Nephron progenitor cell (in vitro differentiated cells): ENCODE measurements at places on chromosomes 13 and 19.

GRCh38 chr13:112567161-112567862 is 20.6 kb downstream of the TUBGCP3 start:
- H3K36me3 ChIP-seq: peaks cover 82% of the 10 kb centered on the region
- H3K27ac ChIP-seq: no peak overlapping the region
- peaks cover 27% of the 10 kb centered on the region for H3K4me1 ChIP-seq
- DNase-seq: no peak

DNA sequence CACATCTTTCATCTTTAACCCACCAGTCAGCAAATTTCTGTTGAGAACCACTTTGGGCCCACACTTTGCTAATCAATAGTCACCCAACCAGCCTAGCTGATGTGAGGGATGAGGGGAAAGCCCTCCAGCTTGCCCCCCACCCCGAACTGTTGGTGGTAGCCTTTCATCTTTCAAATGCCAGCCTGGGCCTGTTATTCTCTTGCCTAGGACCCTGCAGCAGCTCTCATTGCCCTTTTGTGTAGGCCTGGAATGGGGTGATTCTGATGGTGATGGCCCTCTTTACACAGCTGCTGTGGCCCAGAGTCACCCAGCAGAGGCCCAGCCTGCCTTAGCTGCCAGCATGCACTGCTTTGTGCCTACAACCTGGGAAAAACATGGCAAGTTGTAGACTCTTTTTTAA is 294.5 kb downstream of the SLC7A1 start:
- H3K36me3 ChIP-seq: no peaks in the 10 kb centered on the region
- DNase-seq: no peak
- peaks cover 8% of the 10 kb centered on the region for H3K27me3 ChIP-seq

DNA sequence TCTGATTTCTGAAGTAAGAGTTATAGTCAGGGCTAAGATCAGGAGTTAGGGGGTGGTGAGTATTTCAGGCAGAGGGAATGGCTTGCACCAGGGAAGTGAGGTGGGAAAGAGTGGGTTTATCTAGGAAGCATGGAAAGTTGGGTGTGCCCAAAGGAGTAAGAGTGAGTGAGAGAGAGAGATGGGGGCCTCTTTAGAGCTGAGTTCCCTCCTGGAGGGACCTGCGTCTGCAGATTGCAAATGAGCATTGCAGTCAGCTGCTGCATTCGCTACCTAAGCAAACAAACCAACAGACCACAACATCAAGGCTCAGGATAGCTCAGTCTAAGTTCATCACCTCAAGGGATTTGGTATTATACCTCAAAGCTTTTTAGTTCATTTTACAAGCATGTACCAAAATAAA is 405.8 kb downstream of the FGF9 start:
- no peaks in the 10 kb centered on the region for H3K36me3 ChIP-seq
- H3K4me1 ChIP-seq: peaks cover 45% of the 10 kb centered on the region
- peaks cover 6% of the 10 kb centered on the region for H3K27me3 ChIP-seq
- DNase-seq: no peak
- no peak overlapping the region for H3K4me3 ChIP-seq

GRCh38 chr13:88369866-88370265 is 698.7 kb downstream of the SLITRK5 start:
- no peak for DNase-seq
- H3K4me1 ChIP-seq: no peaks in the 10 kb centered on the region
- H3K27ac ChIP-seq: no peak overlapping the region
- H3K27me3 ChIP-seq: no peaks in the 10 kb centered on the region
- H3K4me3 ChIP-seq: no peak overlapping the region

DNA sequence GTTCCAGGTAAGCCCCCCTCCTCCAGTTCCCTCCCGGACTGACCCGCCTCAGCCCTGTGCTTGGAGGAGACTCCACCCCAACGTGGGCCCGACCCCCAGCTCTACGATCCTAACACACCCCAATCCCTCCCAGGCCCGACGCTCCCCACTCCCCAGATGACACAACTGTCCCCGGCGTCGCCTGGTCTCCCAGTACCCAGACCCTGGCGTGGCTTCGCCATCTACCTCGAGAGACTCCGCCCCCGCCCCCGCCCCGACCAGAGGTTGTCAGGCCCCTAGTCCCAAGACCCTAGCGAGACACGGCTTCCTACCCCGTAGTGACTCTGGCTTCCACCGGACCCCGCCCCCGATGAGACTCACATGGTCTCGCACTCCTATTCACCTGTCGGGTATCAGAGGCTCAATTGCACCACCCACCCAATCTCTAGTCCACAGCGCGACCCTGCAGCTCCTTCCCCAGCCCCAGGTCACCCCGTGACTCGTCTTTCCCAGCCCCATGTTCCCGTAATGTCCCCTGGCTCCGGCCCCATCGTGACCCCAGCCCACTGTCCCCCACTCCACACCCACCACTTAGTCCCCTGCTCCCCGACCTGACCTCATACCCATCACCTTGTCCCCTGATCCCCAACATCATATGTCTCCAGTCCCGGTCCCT is 2.9 kb downstream of the CD37 start:
- H3K4me3 ChIP-seq: peak overlapping the region; percentile 76
- H3K36me3 ChIP-seq: peaks cover 40% of the 10 kb centered on the region
- H3K27me3 ChIP-seq: peaks cover 15% of the 10 kb centered on the region
- H3K27ac ChIP-seq: no peak overlapping the region
- DNase-seq: peak; percentile 49
- peaks cover 65% of the 10 kb centered on the region for H3K4me1 ChIP-seq

- H3K27me3 ChIP-seq: peaks cover 12% of the 10 kb centered on the region
- DNase-seq: no peak
- H3K36me3 ChIP-seq: no peaks in the 10 kb centered on the region
- no peak overlapping the region for H3K4me3 ChIP-seq
- H3K4me1 ChIP-seq: peaks cover 18% of the 10 kb centered on the region
Observed at GRCh38 chr19:45809643-45810159, 5.4 kb downstream of the RSPH6A start.

GRCh38 chr13:42007844-42008243 is 40.6 kb upstream of the DGKH start:
- no peak overlapping the region for H3K27ac ChIP-seq
- peaks cover 6% of the 10 kb centered on the region for H3K4me1 ChIP-seq
- H3K4me3 ChIP-seq: no peak overlapping the region
- H3K27me3 ChIP-seq: no peaks in the 10 kb centered on the region
- no peak for DNase-seq

DNA sequence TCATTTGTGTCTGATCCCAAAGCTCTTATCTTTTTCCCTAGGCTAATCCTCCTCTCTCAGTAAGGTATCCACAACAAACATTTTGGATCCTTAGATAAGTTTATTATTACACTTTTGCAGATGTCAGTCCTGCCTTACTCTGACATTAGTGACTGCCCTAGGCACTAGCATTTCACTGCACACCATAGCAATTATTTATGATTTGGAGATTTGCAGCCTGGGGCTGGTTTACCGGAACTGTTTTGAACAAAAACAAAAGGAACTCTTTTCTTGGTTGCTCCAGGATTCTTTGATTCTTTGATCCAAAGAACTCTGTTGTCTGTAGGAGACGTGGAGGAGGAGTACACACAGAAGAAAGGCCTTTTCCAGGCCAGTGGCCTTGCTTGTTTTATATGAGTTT is 80.4 kb downstream of the EDNRB start:
- no peak for DNase-seq
- H3K4me1 ChIP-seq: no peaks in the 10 kb centered on the region
- no peak overlapping the region for H3K27ac ChIP-seq

GRCh38 chr13:79459906-79460305 is 21.0 kb upstream of the NDFIP2 start:
- H3K4me1 ChIP-seq: peaks cover 20% of the 10 kb centered on the region
- H3K36me3 ChIP-seq: no peaks in the 10 kb centered on the region
- DNase-seq: no peak
- H3K4me3 ChIP-seq: no peak overlapping the region
- peak overlapping the region; percentile 70 for H3K27ac ChIP-seq
- H3K27me3 ChIP-seq: no peaks in the 10 kb centered on the region

DNA sequence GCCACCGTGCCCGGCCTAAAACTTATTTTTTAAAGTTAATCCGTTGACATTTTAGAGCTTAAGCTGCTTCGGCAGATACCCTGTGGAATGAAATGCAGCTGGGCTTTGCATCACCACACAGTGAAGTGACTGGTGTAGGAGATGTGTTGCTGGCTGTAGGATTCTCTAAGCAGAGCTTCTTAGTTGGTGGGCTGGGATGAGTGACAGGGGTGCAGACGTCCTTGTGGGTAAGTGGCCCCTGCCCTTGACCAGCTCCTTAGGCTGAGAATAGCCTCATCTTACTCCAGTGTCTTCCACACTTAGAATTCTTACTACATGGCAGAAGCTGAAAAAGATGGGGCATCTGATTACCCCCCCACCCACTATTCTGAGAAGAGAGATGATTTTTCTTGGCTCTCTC is 11.6 kb downstream of the GATAD2A start:
- H3K27ac ChIP-seq: peak overlapping the region; percentile 86
- peaks cover 43% of the 10 kb centered on the region for H3K4me1 ChIP-seq
- no peak for DNase-seq
- no peak overlapping the region for H3K4me3 ChIP-seq
- H3K36me3 ChIP-seq: peaks cover 52% of the 10 kb centered on the region

- no peak for DNase-seq
- H3K27ac ChIP-seq: no peak overlapping the region
- H3K36me3 ChIP-seq: no peaks in the 10 kb centered on the region
- H3K4me3 ChIP-seq: no peak overlapping the region
- peaks cover 5% of the 10 kb centered on the region for H3K27me3 ChIP-seq
Observed at GRCh38 chr13:47837104-47837880, 163.8 kb downstream of the SUCLA2 start.

- H3K4me3 ChIP-seq: no peak overlapping the region
- no peak for DNase-seq
- H3K27me3 ChIP-seq: peaks cover 75% of the 10 kb centered on the region
- no peaks in the 10 kb centered on the region for H3K36me3 ChIP-seq
- H3K27ac ChIP-seq: no peak overlapping the region
Observed at GRCh38 chr19:16335226-16335625, 10.6 kb downstream of the KLF2 start.

- H3K36me3 ChIP-seq: no peaks in the 10 kb centered on the region
- no peak for DNase-seq
- peaks cover 29% of the 10 kb centered on the region for H3K27me3 ChIP-seq
- peaks cover 43% of the 10 kb centered on the region for H3K4me1 ChIP-seq
- peak within 1 kb of the TSS; percentile 58 for H3K4me3 ChIP-seq
- H3K27ac ChIP-seq: peak within 1 kb of the TSS; percentile 33
Observed at GRCh38 chr19:45322744-45323281, at the start of gene CKM. Gene CKM (minus strand): TSS chr19:45322875. CDS start chr19:45319713, 3,162 bp downstream.

DNA sequence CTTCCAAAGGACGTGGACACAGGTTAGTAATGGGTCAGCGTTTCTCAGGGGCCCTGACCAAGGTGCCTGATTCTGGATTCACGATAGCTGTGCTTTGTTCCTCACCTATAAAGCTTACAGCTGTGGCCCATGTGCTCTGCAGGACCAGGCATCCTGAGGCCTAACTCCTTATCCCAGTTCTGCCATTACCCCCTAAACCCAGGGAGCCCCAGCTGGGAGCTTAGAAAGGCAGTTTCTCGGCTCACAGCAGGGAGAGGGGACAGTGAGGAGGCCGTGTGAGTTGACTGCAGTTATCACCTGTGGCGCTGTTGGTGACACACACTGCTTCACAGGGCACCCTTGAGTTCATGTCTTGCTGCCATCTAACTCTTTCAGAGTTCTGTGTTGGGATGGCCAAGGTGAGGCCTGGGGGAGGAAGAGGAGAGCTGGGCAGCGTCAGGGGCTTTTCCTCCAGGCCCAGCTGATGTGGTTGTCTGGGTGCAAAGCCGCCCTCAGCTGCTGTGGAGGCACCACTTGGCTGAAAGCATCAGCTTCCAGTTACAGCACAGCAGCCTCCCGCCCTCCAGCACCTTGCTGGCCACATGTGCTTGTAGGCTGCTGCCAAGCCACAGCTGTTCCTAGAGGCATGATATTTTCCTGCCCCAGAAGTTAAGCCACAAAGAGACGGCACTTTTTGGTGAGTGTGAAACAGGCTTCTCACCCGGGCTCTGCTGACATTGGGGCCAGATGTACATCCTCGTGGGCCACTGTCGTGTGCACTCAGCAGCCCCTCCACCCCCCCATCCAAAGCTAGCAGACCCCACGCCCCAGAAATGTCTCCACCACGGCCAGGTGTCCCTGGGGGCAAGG is 99.6 kb upstream of the MCF2L start:
- H3K27me3 ChIP-seq: peaks cover 4% of the 10 kb centered on the region
- no peak overlapping the region for H3K4me3 ChIP-seq
- H3K36me3 ChIP-seq: peaks cover 62% of the 10 kb centered on the region
- no peak overlapping the region for H3K27ac ChIP-seq
- peaks cover 28% of the 10 kb centered on the region for H3K4me1 ChIP-seq

DNA sequence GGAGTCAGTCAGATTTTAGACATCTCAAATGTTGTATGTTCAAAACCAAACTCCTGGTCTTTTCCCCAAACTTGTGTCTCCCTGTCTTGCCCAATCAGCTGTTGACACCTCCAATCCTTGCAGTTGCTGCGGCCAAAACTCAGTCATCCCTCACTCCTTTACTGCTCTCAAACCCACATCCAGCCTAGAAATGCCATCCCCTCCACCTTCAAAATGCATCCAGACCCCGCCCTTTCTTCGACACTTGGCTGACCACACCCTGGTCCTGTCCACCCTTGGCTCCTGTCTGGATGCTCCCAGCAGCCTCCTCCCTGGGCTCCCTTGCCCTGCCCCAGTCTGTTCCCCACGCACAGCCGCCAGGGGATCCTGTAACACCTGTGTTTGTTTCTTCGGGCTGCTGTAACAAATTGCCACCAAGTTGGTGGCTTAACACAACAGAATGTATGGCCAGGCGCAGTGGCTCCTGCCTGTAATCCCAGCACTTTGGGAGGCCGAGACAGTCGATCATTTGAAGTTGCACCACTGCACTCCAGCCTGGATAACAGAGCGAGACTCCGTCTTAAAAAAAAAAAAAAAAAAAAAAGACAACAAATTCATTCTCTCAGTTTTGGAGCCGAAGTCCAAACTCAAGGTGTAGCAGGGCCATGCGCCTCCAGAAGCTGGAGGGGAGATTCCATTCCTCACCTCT is 11.7 kb downstream of the PLD3 start:
- peak overlapping the region; percentile 52 for H3K27ac ChIP-seq
- peaks cover 15% of the 10 kb centered on the region for H3K36me3 ChIP-seq
- DNase-seq: no peak
- peaks cover 3% of the 10 kb centered on the region for H3K27me3 ChIP-seq
- peaks cover 57% of the 10 kb centered on the region for H3K4me1 ChIP-seq

- DNase-seq: no peak
- peaks cover 6% of the 10 kb centered on the region for H3K4me1 ChIP-seq
- no peak overlapping the region for H3K4me3 ChIP-seq
- no peaks in the 10 kb centered on the region for H3K36me3 ChIP-seq
Observed at GRCh38 chr13:110014719-110015118, 228.3 kb upstream of the IRS2 start.

- peak overlapping the region; percentile 25 for H3K4me3 ChIP-seq
- DNase-seq: no peak
- peaks cover 18% of the 10 kb centered on the region for H3K36me3 ChIP-seq
- H3K27me3 ChIP-seq: peaks cover 7% of the 10 kb centered on the region
- peaks cover 47% of the 10 kb centered on the region for H3K4me1 ChIP-seq
- peak overlapping the region; percentile 32 for H3K27ac ChIP-seq
Observed at GRCh38 chr19:2586196-2586595, 110.3 kb downstream of the GADD45B start.
